ENCODE measurements at places on chromosomes 5 and 9.

- no peak for DNase-seq
These were observed 189.7 kb downstream of the GNAQ start for GRCh38 chr9:77841739-77842386.

DNA sequence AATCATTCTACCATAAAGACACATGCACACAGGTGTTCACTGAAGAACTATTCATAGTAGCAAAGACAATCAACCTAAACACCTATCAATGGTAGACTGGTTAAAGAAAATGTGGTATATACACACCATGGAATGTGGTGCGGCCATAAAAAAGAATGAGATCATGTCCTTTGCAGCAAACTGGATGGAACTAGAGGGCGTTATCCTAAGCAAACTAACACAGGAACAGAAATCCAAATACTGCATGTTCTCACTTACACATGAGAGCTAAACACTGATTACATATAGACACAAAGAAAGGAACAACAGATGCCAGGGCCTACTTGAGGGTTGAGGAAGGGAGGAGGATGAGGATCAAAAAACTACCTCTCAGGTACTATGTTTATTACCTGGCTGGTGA is 103.8 kb downstream of the DRD1 start:
- no peak for DNase-seq

DNA sequence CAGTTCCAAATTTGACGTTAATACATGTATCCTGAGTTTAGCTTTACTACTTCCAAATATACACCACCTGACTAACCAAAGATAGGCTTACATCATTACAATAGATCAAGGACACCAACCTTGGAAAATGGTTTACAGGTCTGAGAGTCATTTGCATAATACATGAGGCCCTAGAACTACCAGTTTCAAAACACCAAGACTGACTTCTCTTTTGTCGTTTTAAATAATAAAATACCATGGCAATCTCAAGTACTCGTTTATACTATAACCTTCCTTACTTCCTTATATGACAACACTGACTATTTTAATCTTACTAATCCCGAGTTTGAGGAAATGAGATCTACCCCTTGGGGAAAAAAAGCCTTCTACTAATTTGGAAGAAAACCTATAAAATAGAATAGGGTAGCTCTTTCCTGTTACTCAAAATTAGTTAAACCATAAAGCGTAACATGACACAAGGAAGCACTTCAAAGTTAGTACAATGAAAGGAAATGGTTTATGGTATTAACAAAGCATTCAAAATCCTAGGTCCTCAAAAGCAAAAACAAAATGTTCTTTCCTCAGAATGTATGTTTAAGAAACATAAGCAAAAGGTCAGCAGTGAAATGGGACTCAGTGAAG is 42.1 kb downstream of the UBQLN1 start:
- no peak for DNase-seq

DNA sequence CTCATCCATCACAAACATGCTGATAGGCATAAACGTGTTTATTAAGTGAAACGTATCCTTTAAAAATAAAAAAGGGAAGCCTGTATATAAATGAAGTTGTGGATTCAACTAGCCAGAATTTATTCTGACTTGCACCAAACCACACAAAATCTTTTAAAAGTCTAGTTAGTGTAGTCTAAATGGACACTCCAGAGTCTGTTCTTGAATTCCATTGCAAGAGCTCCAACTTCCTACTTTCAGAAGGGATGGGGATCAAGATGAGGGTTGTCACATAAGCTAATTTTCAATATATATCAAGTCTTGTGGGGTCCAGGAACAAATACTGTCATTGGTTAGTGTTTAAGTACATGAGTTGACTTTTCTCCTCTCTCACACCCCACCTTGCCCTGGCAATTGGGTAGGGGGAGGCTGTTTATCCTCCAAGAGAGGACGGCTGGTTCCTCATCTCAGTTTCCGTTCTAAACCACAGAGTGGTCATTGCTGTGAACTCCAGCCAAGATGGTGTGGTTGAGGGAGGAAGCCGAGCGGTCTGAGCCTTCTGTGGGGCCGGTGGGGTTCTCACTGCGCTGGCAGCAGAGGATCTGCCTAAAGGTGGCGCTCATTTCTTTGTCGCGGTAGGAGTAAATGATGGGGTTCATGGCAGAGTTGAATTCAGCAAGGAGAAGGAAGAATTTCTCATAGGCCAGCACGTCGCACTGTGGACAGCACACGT is 163.2 kb downstream of the LPAR1 start:
- DNase-seq: no peak

GRCh38 chr5:611731-612486 is at the start of gene CEP72:
TSS of gene CEP72 (plus strand) at chr5:612340. CDS start at chr5:612362, 22 bp downstream.
- DNase-seq: peak; percentile 85

- DNase-seq: no peak
These were observed 47.3 kb upstream of the TNC start for GRCh38 chr9:115165233-115165632.

GRCh38 chr5:73856997-73857396 is 231.0 kb downstream of the ARHGEF28 start:
- DNase-seq: no peak

- DNase-seq: no peak
These were observed 116.5 kb downstream of the PIK3R1 start for GRCh38 chr5:68332080-68332451.

DNA sequence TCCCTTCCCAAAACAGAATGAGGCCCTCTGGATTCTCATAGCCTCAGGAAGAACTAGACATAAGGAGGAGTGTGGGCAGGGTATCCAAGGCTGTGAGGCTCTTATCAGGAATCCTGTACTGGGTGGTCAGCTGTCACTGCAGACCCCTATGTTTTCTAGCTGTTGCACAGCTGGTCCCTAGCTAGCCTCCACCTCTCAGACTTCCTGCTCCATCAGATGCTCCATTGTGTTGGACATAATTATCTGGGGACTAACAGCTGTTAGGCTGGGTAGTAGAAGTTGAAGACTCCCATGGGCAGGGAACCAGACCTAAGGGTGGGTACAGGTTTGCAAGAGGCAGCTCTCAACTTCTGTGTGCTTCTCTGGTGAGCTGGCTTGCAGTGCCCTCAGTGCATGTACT is 18.4 kb downstream of the FAM219A start:
- DNase-seq: no peak

DNA sequence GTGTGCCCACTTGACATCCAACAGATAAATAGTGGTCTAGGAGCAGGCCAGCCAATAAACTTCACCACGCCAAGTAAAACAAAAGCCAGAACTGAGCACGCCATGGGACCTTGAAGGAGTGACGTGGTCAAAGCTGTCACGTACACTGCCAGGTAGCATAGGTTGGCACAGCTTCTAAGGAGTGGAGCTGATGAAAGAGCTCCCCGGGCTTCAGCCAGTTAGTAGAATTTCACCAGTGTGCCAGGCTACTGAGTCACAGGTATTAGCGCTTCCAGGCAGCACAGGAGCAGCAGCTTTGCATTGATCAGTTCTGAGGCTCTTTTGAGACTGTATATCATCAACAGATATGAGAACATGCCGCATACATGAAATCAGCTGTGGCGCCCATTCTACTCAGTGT is 19.4 kb downstream of the VLDLR start:
- DNase-seq: no peak

Data from D721Med (cell line).